Uterus (tissue), 4 donors: ENCODE measurements at places on chromosomes 6 and 20.

DNA sequence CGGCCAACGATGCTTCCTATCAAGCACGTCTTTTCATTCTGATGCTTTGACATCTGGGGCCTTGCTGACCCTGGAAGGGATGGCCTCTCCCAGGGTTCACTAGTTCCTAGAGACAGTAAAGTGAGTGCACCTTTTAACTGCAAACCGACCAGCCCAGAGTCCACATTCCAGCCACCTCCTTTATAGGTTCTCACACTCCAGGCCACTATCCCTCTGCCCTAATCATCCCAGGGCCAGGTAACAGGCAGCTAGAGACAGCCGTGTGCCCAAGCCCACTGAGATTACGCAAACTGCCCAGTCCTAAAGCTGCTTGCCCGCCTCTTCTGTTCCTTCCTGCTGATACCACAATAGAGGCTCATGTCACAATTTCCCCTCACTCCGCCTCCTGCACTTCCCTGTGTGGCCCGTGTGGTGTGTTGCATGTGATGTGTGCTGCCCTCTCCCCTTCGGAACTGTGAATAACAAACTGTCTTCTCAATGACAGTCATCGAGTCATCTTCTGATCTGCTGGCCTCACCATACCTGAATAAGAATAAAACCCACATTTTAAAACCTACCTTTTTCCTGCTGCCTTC is 123.7 kb upstream of the EXOC2 start:
- DNase-seq, result no peak

GRCh38 chr20:37271421-37271768 is 9.8 kb upstream of the GHRH start:
- DNase-seq, result no peak

- peak; percentile 40 for DNase-seq
Observed at GRCh38 chr6:31971279-31971992, 502 bp downstream of the DXO start.

GRCh38 chr6:101401792-101402621 is 8.5 kb downstream of the GRIK2 start:
- no peak for DNase-seq

GRCh38 chr6:150721418-150722266 is 122.0 kb downstream of the PLEKHG1 start:
- no peak for DNase-seq

DNA sequence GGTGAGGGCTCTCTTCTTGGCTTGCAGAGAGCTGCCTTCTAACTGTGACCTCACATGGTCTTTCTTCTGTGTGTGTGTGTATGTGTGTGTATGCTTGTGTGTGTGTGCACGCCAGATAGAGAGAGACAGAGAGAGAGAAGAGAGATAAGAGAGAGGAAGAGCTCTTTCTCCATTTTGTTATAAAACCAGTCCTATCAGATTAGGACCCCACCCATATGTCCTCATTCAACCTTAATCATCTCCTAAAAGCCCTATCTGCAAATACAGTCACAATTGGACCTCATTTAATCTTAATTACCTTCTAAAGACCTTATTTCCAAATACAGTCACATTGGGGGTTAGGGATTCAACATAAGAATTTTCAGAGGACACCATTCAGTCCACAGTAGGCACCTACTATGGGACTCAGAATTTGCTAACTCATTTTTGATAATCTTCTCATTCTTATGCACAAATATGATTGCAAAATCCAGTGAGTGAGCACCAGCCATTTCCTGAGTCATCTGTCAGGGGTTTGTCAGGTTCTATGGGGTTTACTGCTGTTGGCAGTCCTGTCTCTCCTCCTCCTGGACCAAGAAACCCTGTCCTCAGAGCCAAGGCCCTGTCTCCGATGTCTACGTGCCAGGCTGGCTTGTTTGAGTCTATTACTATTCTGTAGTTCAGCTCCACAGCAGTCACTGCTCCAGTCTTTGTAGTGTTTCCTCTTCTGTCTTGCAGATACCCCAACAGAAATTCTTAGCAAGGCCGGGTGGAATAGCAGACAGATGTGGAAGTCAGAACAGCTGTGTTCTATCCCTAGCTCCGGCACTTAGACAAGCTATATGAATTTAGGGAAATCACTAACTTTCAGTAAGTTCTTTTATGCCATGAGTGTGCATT is 59.0 kb upstream of the FAM184A start:
- DNase-seq, result no peak

DNA sequence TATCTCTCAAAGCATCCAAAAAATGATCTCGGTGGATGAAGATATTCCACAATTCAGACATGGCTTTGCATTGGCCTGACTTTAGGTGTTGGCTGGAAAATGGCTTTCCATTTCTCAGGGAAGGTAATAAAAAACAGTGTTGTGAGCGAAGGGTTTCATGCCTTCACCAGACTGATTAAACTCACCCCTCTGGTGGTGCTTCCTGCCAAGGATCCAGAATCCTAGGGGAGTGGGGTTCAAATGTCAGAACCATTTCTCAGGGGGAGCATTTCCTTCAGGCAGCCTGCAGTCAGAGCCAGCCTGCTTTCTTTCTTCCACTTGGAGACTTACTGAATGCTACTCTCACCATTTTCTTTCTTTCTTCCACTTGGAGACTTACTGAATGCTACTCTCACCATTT is 45.7 kb upstream of the SMIM28 start:
- no peak for DNase-seq

DNA sequence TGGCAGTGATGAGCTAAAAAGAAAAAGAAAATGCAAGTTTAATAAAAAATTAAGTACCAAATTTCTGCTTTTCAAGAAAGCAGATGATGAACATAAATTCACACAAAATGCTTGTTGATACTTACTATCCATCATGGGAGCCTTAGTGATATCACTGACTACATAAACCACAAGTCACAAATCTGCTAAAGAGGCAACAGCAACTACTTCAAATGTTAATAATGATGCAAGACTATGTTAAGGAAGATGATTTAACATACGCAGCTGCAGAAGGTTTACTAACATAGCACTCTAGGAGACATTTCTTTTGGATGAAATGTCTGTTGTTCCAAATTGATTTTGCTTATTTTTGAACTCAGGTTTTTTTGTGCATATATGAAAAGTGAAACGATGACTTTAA is 18.6 kb downstream of the FYN start:
- no peak for DNase-seq

DNA sequence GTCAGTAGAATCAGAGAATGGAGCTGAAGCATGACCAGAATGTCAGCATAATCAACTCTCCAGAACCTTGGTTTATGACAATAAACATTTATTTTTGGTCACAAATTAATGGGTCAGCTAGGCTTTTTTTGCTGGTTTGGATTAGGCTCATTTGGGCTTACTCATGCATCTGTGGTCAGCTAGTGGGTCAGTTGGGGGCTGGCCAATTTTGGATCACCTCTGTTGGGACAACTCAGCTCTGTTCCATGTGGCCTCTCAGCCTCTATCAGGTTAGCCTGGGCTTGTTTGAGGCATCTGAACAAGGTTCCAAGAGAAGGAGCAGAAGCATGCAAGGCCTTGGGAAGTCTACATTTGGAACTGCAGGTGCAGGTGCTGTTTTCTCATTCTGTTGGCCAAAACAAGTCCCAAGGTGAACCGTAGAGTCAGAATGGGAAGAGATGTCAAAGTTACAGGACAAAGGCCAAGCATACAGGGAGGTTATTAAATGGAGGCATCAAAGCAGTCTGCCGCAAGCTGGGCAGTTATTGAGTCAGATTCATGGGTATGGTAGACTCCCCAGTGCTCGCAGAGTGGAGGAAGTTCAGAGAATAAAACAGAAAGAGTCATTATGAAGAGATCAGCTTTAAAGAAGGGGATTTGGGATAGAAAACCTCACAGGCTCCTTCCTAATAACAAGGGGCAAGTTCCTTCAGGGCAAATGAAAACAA is 173.0 kb downstream of the PLCB4 start:
- no peak for DNase-seq

- no peak for DNase-seq
Observed at GRCh38 chr6:45648262-45648620, 270.5 kb upstream of the SUPT3H start.
